ENCODE measurements at places on chromosomes 6 and 20. TPM values are rescaled to one million over a fixed set of nuclear protein-coding genes. Genes with fewer than 3 reads are reported as not detected.

The FLRT3 gene
- 0.70 TPM for total RNA-seq

The AK9 gene
- 7.4 TPM for total RNA-seq

The FAXC gene
- total RNA-seq: 3.3 TPM

The TCF21 gene
- total RNA-seq: not detected

The SLC32A1 gene
- not detected for total RNA-seq
